Dorsolateral prefrontal cortex (tissue), 122 donors: ENCODE measurements at places on chromosomes 12 and 14.

- no peak for DNase-seq
These were observed 148.1 kb downstream of the TSPAN9 start for GRCh38 chr12:3225154-3225795.

DNA sequence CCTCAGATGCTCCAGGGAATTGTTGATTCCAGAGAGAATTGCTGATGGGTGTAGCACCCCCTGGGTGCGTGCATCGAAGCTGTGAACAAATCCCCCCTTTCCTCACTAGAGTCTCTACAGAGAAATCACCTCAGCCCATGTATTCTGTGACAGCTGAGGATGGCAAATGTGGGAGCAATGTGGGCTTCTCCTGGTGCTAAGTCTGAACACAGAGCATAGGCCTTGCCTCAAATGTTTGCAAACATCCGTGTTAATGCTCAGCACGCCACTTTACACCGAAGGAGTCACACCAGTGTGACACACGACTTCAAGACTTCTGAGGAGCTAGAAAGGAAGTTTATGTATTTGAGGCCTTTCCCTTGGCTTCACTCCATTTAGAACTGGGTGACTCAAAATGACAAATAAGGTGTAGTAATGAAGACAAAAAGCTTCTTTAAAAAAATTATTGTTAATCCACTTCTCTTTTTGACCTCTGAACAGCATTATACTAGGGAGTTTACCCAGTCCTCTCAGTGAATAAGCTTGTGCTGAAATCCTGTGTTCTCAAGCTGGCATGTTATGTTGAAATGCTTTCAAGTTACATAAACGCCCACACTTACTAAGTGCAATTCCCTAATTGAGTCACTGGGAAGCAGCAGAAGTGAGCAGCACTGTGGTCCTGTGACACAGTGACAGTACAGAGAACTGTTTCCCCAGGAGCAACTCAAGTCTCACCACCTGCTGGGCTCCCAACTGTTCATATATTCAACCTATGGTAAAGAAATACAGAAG, 92.9 kb downstream of the FAR2 start:
- peak; percentile 55 for DNase-seq

DNA sequence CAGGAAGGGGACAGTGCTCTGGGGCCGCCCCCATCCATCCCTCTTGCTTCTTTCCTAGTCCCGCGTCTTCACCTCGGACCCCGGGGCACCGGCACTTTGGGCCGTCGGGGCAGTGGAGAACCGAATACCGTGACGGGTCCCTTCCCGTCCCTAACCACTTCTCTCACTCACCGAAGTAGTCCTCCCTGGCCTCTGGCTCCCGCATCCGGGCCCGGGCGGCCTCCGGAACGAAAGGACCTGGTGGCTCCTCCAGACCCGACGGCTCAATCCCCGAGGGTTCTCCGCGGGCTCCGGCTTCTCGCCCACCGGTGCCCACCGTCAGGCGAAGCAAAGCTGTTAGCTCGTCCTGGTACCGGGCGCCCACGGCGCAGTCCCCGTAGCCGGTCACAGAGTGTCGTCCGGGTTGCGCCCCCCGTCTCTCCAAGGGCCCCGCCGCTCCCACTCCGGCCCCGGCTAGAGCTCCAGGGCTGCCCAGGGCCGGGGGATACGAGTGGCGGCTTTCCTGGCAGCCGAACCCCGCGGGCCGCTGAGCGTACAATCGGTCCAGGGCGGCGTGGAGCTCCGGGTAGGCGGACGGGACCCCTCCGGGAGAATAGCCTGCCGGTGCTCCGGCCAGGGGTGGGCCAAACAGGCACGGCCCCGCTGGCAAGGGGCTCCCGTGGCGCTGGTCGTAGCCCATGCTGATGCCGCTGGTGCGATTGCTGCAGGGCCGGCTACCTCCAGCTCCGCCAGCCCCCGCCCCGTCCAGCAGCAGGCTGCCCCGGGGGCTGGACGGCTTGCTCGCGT, 1.1 kb downstream of the AJUBA start:
- DNase-seq = no peak

DNA sequence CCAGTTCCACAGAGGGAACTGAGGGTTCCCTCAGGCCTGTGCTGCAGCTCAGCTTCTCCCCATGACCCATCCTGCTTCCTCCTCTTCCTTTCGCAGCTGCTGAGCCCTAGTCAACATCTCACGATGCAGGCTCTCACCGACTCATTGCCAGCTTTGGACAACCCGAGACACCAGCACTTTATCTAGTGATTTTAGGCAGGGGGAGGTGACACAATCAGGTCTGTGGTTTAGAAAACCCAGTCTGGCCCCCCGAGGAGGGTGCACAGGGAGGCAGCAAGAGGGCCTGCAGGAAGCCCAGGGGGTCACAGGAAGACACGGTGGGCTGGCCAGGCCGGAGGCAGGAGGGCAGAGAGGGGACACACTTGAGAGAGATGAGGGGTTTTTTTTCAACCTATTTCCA, 35.4 kb downstream of the DIO3 start:
- DNase-seq = no peak

GRCh38 chr14:102738373-102739189, 38.7 kb upstream of the TRAF3 start:
- DNase-seq = no peak

DNA sequence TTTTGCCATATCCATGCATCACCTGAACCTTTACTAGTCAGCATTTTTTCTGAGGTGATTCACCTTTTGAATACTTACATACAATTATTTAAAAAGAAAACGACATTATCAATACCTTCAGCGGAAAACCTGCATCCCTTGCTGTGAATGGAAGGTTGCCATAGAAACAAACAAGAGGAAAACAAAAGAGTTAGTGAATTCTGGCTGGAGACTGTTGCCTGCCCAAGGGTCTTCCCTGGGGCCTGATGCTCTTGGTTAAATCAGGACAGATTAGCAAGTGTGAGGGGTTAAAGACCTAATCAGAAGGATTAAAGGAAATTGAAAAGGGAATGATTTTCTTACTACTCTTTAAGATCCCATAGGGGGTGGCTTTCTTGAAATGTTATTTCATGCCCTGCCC, 96.0 kb upstream of the WSCD2 start:
- DNase-seq = no peak

DNA sequence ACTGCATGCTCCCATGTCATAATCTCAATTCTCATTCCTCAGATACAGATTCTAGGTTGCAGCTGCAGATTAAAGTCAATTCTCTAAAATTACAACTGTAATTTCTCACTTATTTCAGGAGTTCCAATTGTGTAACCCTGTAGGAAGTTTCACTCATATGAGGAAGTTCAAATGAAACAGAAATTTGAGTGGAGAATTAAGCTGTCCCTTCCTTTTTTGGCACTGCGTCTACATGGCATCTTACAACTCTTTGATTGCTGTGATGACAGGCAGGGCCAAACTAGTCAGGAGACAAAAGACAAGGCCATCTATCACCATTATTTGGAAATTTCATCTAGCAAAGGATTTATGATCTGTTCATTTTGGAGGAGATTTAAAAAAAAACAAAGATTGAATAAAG, 13.3 kb upstream of the GRIP1 start:
- DNase-seq = no peak

- DNase-seq = peak; percentile 95
These were observed at the start of gene RBM23 for GRCh38 chr14:22918804-22919600. Gene RBM23, minus strand, starts transcription at chr14:22919149.

GRCh38 chr12:51932218-51933076, 19.1 kb upstream of the ACVR1B start:
- no peak for DNase-seq

DNA sequence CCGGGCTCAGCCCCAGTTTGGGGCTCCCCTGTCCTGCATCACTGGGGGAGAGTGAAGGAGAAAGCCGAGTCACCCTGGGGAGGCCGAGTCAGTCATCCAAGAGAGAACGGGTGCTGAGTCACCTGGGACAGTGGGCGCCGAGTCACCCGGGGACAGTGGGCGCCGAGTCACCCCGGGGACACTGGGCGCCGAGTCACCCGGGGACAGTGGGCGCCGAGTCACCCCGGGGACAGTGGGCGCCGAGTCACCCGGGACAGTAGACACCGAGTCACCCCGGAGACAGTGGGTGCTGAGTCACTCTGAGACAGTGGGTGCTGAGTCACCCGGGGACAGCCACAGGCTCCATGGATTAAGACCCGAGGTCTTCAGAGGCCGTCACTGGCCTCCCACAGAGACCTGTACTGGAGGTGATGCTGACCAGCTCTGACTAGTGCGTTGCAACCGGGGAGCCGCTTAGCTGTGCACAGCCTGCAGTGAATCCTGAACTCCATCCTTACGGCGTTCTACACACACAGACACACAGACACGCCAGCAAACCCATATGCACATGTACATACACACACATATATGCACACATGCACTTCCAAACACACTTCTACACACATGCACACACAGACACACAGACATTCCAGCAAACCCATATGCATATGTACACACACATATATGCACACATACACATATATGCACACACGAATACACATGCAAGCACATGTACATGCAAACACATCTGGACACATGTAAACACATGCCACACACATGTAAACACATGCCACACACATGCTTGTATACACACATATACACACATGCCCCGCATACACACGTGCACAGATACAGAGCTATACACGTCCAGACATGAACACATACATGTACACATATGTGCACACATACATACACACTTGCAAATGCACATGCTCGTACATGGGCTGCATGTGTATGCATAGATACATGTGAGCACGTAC, 64.9 kb upstream of the GALNT9 start:
- no peak for DNase-seq

DNA sequence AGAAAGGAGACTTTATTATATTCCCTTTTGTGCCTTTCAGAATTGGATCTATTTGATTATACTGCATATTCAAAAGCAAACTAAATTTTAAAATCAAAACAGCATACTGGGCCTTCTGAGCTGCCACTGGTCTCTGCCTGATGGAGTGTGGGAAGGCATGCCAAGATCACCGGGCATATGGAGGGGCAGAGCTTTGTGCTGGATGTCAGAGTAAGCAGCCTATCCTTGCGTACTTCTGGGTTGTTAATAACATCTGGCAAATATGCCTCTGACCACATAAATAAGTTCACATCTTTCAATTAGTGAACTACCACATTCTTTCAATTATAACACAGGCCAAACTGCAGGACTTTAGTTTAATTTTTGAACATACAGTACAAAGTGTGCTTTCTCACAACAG, 18.3 kb downstream of the MLH3 start:
- DNase-seq = no peak

DNA sequence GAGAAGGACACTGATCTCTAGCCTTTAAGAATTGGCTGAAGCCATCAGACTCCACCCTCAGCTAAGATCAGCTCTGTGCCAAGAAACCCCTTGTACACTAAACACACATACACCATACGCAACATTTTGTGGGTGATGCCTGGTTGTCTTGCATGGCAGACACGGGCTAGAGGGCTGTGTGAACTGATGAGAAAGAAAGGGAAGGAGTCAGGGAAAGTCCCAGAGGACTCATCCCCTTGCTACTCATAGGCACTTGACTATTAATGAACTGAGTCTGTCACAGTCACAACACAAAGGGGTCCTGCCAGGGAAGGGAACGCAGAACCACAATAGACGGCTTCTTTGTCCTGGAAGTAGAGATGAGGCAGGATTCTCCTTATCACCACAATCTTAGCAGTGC, 80.8 kb downstream of the EMP1 start:
- DNase-seq = no peak

DNA sequence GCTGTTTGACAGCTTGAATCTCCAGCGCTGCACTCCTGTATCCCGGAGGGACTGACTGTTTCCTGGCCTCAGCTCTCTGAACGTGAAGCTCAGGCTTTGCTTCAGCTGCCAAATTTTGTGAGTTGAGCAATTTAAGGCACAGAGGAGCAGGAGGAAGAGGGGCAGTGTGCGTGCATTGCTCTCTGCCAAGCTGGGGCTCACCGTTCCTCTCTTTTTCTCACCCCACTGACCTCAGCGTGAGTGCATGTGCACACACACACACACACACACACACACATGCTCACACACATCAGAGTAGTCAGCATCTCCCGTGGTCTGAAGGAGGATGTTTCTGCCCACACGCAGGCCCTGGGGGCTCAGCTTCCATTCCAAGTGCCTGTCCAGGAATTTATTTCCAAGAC, 27.8 kb upstream of the BDKRB2 start:
- DNase-seq = no peak

DNA sequence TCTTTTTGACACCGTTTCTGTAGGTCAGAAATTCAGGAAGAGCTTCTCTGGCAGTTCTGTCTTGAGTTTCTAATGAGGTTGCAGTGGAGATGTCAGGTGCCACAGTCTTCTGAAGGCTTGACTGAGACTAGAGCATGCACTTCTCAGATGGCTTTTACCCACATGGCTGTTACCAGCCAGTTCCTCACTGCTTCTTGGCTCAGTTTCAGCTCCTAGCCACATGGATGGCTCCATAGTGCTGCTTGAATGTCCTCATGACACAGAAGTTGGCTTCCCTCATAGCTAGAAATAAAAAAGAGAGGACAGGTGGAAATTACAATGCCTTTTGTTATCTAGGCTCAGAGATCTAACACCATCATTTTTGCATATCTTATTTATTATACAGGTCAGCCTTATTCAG, 38.1 kb upstream of the SLC2A13 start:
- no peak for DNase-seq

DNA sequence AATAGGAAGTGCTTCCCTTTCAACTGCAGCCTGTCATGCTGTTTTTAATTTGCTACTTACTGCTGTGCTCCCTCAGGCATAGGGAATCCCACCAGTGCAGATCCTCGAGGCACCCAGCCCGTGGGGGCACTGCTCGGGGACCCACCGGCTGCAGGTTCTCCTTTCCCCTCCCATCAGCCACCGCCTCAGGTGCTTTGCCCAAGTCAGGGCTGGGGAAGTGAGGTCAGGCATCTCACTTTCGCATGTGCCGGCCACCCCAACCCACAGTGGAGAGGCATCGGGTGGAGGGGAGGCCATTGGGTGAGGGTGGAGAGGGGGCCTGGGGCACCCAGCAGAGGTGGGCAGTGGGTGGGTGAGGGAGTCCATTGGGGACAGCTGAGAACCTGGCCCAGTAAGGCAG, 41.9 kb upstream of the MAX start:
- no peak for DNase-seq

- DNase-seq = no peak
These were observed 176.5 kb downstream of the NAV3 start for GRCh38 chr12:78007173-78007572.

- DNase-seq = no peak
These were observed 27.6 kb downstream of the RAB3IP start for GRCh38 chr12:69766260-69766659.

DNA sequence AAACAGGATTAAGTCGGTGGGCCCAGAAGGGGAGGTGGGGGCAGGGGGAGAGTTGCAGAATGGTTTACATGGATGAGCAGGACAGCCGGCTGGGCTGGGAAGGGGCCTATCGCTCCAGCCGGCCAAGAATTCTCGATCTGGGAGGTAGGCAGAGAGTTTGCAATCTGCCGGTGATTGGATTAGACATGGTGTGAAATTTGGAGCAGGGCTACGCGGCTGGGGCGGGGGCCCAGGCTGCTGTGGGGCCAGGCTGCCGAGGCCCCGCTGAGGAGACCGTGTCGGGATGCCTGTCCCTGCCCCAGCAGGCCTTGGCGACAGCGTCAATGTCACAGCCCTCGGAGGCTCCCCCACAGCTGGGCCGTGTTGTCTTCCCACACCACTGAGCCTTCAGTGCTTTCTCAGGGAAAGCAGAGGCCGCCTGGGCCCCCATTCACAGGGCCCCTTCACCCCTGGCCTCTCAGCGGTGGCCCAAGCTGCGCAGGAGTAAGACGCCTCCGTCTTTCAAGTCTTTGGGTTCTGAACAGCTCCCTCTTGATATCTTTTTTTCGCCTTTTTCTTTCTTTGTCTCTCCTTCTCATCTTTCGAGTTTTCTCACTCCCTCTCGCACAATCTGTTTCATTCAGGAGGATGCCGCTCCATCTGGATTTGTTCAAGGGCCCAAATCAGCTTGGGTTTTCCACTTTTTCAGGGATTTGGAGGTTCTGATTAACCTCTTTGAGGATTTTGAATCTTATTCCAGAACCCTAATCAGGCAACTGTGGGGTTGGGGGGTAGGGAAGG, 117.5 kb upstream of the PARP11 start:
- DNase-seq = no peak
